ENCODE measurements at places on chromosomes 7 and 10.

DNA sequence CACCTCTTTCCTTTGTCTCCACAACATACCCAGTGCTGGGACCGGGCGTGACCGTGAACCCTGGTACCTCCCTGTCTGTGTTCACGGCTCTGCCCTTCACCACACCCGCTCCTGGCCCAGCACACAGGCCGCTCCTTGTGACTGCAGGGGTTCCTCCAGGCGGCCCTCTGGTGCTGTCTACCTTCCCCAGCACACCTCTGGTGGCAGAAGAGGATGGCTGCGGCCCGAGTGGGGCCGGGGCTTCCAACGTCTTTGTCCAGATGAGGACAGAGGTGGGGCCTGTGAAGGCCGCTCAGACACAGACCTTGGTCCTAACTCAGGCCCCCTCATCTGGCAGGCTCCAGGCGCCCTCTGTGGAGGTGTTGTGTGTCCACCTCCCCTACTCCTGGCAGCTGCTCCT lies 55.4 kb upstream of the SGMS1 start:
- DNase-seq, result no peak

DNA sequence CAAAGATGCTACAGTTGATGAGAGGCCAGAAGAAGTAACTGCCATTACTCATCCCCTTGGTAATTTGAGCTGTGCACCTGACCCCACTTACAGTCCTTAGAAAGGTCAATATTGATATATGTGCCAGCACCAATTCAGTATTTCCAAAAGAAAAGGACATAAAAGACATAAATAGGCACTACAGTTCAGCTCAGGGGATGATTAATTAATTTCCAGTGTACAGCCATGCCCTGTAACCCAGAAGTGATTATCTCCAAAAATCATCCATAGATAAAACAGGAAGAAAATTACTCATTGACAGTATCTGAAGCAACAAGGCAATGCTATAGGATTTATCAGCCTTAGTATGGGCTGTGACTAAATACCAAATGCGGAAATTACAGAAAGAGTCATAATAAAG lies 82.4 kb downstream of the PHYHIPL start:
- no peak for DNase-seq

GRCh38 chr7:84971360-84971759 lies 215.5 kb downstream of the SEMA3D start:
- no peak for DNase-seq

- no peak for DNase-seq
Observed at GRCh38 chr7:44964384-44964830, 14.4 kb downstream of the MYO1G start.

DNA sequence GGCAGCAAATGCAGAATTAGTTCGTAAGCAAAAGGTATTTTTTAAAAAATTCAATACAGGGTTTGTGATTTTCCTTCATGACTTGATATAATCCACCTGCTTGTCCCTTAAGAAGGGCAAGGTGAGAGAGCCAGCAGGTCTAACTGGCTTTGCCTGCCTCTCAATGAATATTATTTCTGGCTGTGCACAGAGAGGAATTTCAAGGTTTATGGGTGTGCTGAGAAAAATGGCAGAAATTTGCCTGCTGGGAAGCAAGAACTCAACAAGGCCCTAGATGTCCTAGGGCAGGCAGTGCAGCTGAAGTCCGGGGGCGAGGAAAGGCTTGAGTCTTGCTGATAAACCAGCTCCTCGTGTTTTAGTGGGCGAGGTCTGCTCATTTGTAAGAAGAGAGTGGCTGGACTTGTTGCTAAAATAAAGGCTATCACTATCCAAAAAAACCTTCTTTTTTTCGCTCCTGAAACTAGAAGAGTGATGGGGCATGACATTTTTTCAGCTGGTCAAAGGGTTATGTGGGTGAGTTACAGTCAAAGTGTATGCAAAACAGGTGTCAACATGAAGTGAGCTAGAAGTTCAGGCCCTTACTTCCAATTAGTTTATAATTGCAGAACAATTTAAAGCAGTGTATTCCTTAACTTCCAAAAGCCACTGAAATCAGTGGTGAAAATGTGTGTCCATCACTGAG lies 385.8 kb upstream of the KLF6 start:
- no peak for DNase-seq

DNA sequence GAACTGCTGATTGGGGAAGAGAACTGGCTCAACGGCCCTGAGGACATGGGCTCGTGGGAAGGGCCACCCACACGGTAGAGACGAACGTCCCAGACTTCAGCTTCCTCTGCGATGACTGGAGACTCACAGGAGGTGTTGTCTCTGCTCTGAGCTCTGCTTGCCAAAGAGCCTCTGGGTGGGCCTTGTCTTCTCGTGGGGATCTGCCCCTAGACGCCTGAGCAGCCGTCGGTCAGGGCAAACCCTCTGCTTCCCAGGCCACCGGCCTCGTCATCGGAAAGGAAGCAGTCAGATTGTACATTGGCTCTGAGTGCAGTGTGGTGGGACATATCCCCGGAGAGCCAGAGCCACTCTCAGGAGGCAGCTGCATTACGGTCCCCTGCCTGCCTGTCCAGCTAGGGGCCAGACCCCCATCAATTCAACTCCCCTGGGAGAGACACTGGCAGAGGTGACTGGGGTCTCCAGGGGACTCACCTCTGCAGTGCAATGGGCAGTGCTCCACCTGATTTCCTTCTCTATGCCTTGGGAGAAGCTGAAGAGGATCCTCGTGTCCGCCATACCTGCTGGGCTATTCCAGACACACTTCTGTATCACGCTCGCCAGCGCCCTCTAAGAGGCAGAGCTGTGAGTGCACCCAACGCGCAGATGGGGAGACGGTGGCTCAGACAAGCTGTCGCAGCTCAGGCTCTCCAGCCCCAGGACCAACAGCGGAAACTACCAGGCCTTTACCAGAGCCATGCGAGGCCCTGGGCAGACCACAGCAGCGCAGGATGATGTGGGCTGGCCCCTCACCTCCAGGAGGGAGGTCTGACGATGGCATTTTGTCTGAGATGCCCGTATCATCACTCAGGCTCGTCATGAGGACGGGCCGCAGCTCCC lies 227.4 kb downstream of the TCERG1L start:
- no peak for DNase-seq

- DNase-seq, result no peak
Observed at GRCh38 chr7:158263110-158263963, 324.3 kb downstream of the PTPRN2 start.

DNA sequence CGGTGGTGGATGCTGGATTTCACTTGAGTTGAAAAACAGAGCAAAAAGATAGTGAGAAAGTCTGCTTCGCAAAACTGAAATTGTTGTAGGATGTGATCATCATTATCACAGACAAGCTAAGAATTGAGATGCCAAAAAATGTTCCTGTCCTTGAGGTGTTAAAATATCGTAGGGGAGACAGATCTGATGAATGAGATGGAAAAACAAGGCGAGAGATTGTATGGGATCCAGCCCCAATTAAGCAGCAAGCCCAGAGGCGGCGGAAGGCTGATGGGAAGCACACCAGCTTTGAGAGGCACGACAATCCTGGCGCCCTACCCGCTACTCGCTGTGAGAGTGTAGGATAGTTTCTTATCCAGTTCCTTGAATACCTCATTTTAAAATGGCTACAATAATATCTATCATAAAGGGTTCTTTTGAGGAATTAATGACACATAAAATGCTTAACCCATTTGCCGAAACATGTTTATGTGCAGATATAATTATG lies 131.1 kb upstream of the PTN start:
- DNase-seq, result no peak

DNA sequence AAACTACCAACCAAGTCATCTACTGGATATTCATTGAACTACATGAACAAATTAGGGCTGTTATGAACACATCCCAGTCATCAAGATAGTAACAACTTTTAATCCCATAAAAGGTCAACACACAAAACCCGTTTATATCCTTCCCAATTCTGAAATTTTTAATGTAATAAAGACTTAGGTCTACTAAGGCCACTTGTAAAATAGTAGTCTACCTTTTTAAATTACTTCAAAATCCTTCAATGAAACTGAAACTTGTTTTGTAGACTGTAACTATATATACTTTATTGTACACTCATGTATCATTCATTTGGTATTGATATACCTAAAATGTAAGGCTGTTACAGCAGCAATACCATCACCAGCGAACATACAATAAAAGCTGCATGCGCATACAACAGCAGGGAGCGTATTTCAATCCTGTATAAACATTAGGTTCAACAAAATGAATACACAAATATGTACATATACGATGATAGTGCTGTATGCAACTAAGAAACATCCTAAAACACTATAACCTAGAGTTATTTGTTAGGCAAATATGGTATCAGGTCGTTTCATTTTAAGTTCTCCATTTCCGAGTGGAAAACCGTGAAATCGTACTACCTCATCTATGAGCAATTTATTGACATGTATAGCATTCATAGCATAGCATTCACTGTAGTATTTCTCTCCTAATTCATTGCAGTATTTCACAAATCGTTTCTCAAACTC lies 973 bp downstream of the ATAD1 start:
- DNase-seq, result no peak

DNA sequence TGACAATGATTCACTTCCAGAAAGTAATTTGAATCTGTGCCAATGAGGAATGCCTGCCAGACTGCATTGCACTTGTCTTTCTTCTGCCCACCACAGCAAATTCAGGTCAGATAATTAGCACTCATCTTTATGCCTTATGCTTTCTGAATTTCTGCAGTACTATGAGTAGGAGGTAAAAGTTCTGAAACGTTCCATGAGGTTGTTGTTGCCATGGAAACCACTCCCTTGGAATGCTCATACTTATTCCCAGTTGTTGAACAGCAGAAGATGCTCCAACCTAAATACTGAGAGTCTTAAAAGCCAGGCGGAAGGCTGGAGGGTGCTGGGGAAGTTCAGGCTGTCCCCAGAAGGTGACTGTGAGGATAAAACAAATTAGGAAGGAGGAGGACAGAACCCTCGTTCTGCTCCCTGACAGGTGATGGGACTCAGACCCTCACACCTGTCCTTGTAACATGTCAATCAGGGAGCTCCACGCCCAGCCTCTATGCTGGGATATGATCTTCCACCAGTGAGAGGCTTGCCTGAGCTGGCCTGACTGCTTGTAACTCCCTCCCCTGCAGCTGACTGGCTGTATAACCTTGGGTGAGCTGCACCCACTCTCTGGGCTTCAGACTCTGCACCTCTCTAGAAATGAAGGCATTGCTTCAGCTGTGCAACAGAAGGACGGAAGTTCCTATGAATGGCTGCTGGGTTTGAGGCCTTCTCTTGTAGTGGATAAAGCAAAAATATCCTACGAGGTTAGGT lies 554.3 kb upstream of the MGMT start:
- no peak for DNase-seq

GRCh38 chr10:11691319-11691755 lies 50.8 kb upstream of the ECHDC3 start:
- no peak for DNase-seq

- no peak for DNase-seq
Observed at GRCh38 chr7:134865001-134865845, 85.8 kb downstream of the CALD1 start.

- no peak for DNase-seq
Observed at GRCh38 chr10:132575320-132576201, 38.0 kb downstream of the INPP5A start.

- DNase-seq, result no peak
Observed at GRCh38 chr7:8261711-8262695, at the start of gene ICA1. Gene ICA1, minus strand, starts transcription at chr7:8262167. Its CDS starts 26,241 bp downstream, at chr7:8235926.

DNA sequence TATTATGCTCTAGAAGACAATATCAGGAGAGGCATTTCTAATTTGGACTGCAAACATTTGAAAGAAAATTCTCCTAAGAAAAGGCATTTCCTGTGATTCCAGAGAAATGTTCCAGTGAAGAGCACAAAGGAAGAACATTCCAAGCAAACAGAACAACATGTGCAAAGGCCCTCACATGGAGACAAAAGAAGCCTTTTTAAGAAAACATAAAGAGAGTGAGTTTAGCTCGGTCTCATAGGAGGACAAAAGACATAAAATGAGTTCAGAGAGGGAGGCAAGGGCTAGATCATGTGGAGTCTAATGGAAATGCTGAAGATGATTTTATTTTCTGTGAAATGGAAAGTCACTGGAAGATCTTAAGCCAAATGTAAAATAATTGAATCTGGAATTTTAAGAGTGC lies 269.8 kb upstream of the HGF start:
- no peak for DNase-seq

All from stimulated activated CD8-positive, alpha-beta memory T cell treated with anti-CD3 and anti-CD28 coated beads, Interleukin-7, amount 100 ng/mL, for 1 hour (primary cell).